ENCODE measurements at places on chromosomes 5 and 9.

- no peak for DNase-seq
Measured at GRCh38 chr5:39083968-39084367, 9.8 kb upstream of the RICTOR start.

DNA sequence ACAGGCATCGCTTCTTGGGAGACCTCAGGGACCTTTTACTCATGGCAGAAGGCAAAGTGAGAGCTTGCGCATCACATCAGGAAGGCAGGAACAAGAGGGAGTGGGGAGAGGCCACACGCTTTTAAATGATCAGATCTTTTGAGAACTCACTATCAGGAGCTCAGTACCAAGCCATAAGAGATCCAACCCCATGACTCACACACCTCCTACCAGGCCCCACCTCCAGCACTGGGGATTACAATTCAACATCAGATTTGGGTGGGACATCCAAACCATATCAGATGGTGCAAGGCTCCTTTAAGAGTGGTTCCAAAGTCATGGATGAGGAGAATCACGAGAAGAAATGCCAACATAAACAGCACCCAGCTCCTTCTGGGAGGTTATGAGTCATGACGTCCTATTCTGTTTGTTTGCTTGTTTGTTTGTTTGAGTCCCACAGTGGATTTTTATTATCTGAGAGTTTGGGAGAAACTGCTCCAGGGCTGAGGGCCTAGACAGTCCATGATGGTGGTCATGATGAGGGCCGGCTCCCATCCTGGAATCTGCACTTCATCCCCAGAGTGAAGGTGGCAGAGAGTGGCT lies 453.5 kb downstream of the GADD45G start:
- DNase-seq, result no peak

- no peak for DNase-seq
Measured at GRCh38 chr5:1520791-1521453, 2.8 kb downstream of the LPCAT1 start.

GRCh38 chr5:44769877-44770209 lies 38.9 kb upstream of the MRPS30 start:
- no peak for DNase-seq

DNA sequence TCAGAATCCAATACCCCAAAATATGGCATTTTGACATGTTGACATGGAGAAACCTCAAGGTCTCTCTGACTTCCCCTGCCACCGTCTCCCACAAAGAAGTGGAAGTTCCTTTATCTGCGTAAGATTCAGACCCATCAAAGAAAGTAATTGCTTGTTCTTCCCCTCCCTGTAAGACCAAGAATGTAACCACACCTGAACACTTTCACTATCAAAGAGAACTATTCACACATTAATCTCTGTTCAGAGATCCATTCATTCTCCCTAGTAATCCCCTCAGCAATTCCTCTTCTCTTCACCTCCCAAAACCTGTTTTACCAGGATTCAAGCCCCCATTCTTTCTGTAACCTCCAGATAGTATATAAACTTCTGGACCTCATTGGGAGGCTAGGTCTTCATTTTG lies 4.1 kb upstream of the SLC1A1 start:
- no peak for DNase-seq

GRCh38 chr9:127793093-127793708 lies 7.4 kb downstream of the CDK9 start:
- no peak for DNase-seq

- DNase-seq, result peak; percentile 29
Measured at GRCh38 chr5:166772770-166773169, 1518.7 kb upstream of the WWC1 start.

GRCh38 chr5:106269252-106269843 lies 1401.4 kb downstream of the EFNA5 start:
- DNase-seq, result no peak

DNA sequence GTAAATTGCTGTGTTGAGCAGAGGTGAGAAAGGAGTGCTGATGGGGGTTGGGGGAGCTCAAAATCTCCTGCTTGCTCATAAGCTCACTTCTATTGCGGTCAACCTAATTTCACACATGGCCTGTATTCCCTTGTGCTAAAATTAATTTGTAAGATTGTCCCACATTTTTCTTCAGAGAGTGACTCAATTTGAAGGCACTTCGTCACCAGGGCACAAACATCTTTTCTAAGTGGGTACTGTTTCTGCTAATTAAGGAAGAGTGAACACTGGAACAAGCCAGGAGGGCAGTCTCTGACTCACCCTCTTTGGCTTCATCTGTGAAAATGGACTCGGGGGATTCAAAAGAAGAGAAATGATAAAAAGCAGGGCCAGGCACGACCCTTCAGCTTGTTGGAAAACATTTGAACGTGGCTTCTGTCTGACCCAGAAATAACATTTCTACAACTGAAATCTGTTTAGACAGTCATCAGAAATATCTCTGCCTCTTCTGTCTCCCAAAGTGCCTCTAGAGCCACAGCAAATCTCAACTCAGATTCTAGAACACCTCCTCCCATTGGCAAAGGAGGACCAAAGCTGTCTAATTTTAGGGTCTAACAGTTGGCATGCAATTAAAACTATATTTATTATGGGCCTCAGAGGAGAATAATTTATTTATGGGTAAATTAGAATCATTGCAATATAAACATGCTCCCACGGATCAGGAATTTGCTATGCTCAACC lies 49.8 kb downstream of the FEM1C start:
- no peak for DNase-seq

DNA sequence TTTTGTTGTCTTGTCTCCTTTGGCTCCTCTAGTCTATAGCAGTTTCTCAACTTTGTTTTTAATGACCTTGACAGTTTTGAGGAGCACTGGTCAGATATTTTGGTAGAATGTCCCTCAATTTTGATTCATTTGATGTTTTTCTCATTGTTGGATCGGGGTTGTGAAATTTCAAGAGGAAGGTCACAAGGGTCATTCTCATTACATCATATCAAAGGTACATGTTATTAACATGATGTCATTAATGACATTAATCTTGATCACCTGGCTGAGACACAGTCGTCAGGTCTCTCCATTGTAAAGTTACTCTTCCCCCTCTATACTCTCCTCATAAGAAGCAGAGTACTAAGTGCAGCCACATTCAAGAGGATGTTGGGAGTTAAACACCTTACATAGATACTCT lies 7.2 kb downstream of the ISOC1 start:
- no peak for DNase-seq

DNA sequence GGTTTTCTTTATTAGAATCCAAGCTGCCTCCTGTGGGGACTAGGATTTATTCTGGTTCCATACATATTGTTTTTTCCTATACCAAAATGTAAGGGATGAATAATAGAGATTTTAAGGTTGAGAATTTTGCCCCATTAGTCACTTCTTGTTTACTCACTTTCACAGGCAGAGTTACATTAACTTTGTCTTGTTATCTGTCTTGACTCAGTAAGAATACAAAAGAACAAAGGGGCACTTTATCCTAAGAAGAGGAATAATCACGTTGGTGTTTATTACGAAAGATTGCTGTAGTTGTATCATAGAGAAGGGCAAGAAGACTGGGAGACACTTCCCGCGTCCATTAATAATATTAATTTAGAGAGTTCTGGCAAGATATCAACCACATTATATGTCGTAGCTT lies 599.7 kb upstream of the FTMT start:
- DNase-seq, result no peak

DNA sequence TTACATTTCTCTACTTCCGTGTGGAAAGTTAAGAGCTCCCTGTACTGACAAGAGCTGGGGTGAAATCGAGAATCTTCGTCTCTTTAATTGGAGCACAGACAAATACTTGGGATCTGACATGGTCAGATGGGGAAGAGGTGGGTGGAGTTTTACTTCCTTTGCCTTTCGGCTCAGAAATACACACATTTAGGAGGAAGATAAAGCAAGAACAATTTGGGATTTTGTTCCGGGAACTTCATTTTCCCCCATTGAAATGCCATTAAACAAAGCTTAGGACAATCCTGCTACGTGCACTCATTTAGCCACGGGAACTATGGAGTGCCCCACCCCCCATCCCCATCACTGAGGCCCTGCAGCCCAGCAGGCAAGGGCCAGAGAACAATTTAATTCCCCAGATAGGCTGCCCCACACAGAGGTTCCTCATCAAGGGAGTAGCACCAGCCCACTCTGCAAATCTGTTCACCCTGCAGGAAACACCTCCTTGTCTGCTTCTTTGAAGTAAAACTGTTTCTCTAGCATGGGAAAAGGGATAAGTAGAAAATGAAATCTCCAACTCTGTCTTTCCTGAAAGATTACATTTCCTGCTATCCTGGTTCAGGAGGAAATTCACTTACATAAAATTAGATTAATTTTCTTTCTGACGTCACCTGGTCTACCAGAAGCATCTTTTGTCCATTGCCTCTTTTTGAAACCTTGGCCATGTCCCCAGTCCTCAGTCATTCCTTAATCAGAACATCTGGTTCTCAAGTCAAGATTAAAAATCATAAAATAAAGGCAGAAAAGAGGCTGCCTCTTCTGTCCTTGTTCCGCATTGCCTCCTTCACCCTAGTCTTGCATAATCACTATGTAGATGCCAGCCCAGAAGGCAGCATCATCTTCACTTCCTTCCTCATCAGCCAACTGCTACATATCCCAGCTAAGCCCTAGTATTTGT lies 206.4 kb downstream of the ENC1 start:
- DNase-seq, result no peak

- DNase-seq, result no peak
Measured at GRCh38 chr5:110115503-110115902, 425.8 kb downstream of the MAN2A1 start.

- no peak for DNase-seq
Measured at GRCh38 chr9:114221706-114222465, 66.5 kb downstream of the COL27A1 start.

DNA sequence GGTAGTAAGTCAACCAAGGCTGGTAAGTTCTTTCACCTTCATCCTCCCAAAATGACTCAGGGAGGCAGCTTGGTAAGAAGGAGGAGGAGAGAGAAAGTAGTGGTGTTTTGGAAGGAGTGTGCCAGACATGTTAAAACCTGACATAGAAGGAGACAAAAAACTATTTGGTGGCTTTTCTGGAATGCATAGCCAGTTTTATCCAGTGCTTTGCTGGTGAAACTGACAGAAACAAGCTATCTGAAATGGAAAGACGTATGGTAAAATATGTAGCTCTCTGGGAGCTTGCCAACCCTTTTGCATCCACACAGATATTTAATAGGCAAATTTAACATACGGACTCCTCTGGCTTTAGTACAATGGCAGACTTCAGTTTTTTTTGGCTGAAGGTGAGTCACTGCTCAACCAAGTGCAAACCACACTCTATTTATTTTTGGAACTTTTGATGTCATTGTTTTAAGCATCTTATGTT lies 45.4 kb downstream of the RAB14 start:
- DNase-seq, result peak; percentile 92

- no peak for DNase-seq
Measured at GRCh38 chr5:138979684-138980280, 104.6 kb upstream of the LRRTM2 start.

GRCh38 chr5:80387063-80387768 lies 20.6 kb upstream of the ZFYVE16 start:
- no peak for DNase-seq

DNA sequence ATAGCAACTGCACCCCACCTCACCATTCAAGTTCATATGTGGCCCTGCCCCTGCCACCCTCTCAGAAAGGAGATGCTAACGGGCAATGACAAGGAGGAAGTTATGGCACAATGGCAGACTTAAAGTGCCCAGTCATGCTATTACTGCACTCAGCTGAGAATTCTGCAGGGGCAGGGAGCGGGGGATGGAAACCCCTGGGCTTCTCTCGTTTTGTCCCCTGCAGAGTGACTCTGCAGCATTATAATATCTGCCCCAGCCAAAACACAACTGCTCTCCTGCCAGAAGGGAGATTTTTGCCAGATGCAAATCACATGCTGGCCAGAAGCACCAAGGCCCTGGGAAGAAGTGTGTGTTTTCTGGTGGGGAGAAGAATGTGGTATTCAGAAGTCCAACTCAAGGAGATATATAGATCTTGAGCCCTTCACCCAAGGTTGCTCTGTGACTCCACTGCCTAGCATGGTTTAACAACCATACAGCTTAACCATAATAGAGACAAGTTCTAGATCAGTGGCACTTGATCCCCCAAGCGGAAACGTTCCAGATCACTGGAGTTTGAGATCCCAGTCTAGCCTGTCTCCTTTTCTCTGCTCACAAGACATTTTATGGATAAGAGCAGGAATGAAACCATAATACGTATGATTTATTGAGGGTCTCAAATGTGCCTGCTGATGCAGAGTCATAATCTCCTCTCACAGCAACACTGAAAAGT lies 207.0 kb upstream of the MAP3K1 start:
- no peak for DNase-seq

GRCh38 chr5:171450423-171451331 lies 31.2 kb downstream of the FGF18 start:
- peak; percentile 56 for DNase-seq

- no peak for DNase-seq
Measured at GRCh38 chr5:95939465-95939864, 22.2 kb downstream of the ELL2 start.

DNA sequence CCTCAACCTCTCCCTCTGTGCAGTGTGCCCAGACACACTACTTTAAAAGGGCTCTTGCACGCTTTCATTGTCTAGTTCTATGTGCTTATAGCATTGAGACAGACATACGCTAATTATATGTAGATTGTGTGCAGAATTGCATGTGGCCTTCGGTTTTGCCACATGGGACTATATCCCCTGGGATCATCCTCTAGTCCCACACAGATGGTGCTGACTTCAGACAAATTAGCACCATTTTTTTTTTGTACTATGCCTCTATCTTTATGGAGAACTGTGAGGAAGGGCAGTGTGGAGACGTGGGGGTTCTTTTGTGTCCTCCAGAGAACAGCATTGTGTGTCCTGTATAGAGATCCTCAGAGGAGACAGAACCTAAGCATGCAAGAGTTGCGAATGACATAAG lies 29.3 kb downstream of the PAPPA start:
- DNase-seq, result no peak

GRCh38 chr9:76667521-76667957 lies 96.7 kb upstream of the PCA3 start:
- DNase-seq, result no peak

DNA sequence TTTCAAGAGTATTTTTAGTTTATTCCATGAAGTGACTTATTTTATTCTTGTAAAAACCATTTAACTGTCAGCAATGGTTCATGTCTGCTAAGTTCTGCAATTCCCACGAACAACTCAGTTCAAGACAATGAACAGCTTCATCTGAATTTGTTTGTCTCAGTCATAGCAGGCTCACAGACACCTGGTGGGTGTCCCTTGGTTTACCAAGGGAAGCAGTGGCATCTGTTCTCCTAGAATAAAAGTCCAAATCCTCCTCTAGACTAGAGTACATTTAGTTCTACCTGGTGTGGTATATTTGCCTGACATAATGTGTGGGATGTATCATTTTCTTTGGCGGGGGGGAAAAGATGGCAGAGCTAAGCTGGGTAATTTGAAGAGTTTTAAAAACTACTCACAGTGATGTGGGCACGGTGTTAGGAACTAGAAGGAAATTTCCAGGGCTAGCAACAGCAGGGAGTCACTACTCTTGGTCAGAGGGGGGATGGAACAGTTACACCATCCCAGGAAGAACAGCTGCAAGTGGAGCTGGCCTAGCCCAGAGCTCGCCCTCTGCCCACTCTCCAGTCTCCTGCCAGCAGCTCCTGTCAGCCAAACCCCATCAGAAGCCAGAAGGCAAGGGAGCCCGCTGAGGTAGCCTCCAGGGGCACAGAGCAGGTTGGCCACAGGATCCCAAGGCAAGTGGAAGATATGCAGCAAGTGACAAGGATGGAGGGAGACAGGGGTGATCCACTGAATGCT lies 100.3 kb downstream of the PJA2 start:
- no peak for DNase-seq

Data from fibroblast of skin of left biceps (primary cell).